Panc1 (cell line): ENCODE measurements at places on chromosomes 1 and 21. TPM values are rescaled to one million over a fixed set of nuclear protein-coding genes. Genes with fewer than 3 reads are reported as not detected.

The CYYR1 gene
- not detected for total RNA-seq

The TMEM51 gene
- total RNA-seq = 25.8 TPM

The AUNIP gene
- 12.2 TPM for total RNA-seq

The MYCBP gene
- 17.4 TPM for total RNA-seq

The OR2T11 gene
- not detected for total RNA-seq
